Activated T-cell treated with anti-CD3 and anti-CD28 coated beads for 48 hours (primary cell): ENCODE measurements at places on chromosomes 5 and 9.

DNA sequence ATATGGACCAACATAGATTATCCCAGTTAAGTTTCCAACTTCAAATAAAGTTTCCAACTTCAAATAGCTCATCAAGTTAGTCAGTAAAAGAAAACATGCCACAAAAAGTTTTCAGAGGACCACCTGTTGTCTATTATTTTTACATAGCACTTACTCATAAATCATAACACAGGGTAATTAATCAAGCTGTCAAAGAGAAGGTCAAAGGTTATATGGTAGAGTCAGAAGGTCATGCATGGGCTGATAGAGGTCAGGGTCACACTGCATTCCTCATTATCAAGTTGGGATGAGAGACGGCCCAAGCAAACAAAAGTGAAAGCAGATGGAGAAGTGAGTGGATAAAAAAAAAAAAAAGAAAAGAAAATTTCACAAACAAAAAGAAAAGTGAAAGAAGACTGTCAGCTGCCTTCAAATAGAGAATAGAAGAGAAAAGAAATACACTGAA lies 145.5 kb upstream of the POU5F2 start:
- DNase-seq = no peak

DNA sequence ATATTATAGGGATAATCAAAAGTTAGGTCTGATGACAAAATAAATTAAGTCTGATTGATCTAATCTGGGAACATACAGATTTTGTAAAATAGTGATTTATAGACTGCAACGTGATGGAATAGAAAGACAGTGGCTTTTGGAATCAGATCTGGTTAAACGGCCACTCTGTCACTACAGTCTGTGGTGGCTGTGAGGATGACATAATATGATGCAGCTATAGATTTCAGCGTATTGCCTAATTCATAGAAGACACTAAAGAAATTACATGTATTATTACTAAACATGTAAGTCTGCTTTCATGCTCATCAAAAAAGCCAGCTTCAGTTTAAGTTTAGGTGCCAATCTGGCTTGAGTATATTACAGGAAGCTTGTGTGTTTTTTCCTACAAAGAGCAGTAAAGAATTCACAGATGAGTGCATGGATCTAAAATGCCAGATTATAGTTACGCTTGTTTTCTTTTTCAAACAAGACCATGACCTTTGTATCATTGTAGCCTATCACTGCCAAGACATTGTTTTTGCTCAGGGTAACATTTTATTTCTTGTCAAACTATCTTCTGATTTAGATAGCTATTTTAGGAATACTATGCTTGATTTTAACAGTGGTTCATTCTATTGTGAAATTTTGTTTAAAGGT lies 25.7 kb downstream of the CPEB4 start:
- no peak for DNase-seq

- no peak for DNase-seq
Measured at GRCh38 chr5:134958755-134959154, 9.0 kb upstream of the CATSPER3 start.

DNA sequence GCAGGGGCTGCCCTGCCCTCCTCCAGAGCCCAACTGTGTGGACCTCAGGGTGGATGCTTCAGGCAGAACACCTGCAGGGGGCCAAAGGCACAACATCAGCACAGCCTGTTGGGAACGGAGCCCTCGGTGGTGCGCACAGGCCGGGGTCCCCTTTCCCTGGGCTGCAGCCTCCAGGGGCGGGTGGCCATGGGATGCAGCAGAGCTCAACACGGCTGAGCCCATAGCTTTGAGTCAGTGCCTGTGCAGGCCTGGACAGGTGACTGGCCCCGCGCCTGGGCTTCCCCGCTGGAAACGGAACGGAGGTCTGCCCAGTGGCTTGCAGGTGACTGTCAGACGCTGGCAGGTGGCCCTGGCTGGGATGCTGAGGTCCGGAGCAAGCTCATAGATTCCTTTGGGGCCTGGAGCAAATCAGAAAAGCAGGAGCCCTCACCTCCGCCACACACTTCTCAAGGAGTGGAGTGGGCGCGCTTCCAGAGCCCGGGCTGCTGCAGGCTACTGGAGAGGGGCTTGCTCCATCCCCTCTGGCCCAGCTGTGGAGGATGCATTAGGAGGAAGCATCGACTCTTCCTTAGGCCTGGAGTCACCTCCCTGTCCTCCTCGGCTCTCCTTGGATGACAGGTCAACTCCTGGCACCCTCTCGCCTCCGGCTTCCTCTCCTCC lies 69.8 kb upstream of the RNU6ATAC start:
- no peak for DNase-seq

DNA sequence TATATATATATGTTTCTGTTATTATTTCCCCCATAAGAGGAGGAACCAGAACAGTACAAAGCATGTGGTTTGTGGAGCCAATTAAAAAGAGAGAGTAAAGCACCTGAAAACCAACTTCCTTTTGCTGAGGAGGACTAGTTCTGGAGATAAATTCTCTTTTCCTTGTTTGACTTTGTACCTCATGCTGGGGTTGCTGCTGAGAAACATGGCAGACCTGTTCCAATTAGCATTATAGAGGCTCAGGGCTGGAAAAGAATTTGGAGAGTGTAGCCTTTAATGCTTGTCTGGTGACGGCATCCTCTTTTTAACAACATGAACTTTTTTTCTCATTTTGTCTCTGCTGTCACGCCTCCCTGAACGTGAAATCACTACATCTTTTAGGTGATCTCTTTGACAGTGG lies 32.8 kb upstream of the NMUR2 start:
- DNase-seq = no peak

DNA sequence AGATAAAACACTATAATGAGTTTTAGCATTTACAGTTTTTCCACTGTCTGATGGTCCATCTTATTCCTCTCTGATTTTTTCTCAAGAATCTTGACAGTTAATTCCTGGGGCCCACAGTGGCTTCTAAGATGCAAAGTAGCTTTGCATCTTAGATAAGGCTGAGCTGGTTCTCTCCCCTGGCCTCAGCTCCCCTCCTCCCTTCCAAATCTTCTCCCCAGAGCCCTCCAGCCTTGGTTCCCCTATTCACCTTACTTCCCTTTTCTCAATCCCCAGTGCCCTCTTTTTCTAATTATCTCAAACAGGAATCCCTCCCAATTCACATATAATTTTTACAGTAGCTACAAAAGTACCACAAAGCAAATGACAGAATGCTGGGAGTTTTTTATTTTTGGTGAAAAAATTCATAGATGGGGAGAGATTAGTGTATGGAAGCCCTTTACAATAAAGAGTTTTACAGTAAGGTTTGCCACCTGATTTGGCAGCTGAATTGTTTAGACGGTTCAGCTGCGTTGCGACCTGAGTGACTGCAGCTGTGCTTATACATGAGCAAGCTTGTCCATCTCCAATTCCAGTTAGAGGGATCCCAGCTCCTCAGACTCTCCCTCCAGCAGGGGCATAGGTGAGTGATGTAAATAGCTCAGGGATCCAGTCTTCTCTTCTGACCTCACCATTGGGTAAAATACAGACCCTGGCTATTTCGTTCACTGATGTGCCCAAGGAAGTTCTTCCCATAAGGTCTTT lies 51.4 kb upstream of the CKMT2 start:
- DNase-seq = no peak

DNA sequence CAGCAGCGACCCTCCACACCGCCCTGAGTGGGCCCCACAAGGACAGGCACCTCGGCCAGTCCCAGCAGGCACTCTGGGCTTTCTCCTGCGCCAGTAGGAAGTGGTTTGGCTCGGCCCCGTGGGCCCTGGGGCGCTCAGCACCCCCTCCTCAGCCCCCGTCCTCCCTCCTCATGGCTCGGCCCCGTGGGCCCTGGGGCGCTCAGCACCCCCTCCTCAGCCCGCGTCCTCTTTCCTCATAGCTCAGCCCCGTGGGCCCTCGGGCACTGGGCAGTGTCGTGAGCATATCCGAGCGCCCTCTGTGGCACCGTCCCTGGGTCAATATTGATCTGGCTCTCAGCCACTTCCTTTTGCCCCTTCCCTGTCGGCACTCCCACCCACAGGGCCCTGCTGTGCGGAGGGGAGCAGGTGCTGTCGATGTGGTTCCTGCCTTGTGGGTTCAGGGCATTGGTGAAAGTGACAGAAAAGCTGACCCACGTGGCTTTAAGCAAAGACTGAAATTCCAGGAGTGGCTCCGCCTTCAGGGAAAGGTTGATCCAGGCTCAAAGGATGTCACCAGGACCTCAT lies 5.5 kb upstream of the SCGB3A1 start:
- DNase-seq = no peak

- peak; percentile 23 for DNase-seq
Measured at GRCh38 chr9:91948597-91949391, 1.2 kb downstream of the ROR2 start.

DNA sequence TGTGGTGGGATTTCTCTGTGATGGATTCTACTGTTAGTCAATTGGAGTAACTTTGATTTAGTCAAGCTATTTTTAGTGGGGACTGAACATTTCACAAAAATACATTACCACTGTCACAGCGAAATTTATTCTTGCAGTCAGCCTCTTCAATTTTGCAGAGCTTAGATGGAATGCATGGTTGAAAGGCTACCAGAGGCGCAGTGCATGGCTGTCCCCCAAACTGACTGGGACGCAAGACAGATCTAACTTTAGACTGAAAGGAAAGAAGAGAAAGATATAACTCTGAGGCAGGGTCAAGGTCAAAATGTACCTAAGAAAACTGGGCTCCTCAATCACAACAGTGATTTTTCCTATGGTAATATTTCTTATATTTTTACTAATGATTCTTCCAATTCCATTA lies 13.7 kb downstream of the C6 start:
- DNase-seq = no peak

- peak; percentile 27 for DNase-seq
Measured at GRCh38 chr9:133199648-133200321, 9.3 kb downstream of the OBP2B start.

DNA sequence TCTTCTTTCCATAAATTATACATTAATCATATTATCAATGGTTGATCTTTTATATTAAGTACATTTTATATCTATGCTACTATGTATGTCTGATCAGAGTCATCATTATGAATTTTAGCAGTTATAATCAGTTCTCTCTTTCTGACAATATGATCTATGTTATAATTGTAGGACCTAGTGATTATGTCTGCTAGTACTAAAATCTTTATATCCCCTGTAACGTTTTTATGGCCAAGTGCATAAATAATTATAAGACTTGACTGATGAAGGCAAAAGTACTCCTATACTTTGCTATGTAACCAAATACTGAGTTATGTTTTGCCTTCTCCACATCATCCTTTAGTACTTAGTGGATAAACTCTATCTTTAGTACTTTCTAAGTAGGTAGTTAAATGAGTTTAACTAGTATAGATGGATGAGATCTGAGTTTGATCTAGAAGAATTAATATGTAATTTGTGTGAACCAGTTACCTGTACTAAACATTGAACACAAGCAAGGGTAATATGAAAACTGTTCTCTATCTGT lies 75.4 kb downstream of the SLF1 start:
- DNase-seq = no peak

- DNase-seq = no peak
Measured at GRCh38 chr5:145682197-145682899, 152.8 kb downstream of the PRELID2 start.

DNA sequence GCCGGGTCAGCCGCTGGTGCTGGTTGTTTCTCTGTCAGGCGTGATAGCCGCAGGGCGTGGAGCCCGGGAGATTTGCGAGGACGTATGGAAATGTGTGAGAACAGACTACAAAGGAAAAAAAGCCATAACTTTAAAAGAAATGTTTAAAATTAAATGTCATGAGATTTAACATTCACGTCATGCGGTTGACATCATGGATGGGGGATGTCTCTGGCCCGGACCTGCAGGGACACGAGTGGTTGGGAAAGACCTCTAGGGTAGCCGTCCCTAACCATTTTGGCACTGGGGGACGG lies 643 bp upstream of the RNF130 start:
- no peak for DNase-seq
